ENCODE measurements at places on chromosomes 4 and X.

GRCh38 chr4:185859111-185859510, 47.1 kb upstream of the SORBS2 start:
- no peak for DNase-seq

DNA sequence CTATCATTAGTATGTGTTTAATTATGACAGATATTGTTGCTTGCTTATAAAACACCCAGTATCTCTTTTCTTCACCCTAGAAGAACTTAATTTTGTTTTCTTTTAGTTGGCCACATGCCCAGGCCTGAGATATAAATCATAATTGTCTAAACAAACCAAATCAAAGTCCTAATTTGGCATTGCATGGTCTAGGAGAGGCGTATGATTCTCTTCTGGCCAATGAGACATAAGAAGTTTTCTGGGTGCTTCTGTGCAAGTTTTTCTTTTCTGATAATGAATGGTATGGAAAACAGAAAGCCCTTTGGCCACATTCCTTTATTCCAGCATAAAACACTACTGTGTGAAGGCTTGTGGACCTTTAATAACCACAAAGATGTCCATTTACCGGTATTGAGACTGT, 192.9 kb upstream of the CTSO start:
- DNase-seq = no peak

DNA sequence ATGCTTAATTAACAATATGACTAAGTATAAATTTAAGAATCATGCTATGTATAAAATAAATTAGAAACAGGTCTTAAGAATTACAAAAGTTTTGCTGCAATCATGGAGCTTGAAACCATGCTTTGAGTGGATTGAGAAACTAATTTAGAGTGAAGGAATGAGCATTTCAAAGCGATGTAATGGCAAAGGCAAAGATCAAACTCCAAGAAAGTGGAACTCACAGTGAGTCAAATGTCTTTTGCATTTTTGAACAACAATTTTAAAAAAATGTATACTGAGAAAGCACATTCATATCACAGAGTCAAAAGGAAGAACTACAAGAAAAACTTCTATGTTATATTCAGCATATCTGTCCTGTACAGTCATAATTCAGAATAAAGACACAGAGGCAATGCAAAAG, 6.6 kb downstream of the GPRIN3 start:
- DNase-seq = no peak

DNA sequence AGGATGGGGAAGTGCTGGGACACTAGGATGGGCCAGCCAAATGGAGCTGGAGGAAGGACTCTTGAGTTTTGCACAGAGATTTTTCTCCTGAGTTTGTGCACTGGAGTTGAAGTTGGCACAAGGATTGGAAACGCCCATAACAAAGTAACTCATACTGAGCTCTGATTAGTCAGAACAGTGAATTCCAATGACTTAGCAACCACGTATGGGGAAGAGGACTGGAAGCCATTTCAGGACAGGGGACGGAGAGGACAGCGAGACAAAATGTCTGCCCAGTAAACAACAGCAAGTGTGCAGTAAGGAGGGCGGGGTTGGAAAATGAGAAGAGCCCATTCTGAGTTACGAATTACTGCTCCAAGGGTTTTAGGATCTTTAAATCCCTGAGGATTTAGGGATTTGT, 5.9 kb downstream of the RIPPLY1 start:
- no peak for DNase-seq

DNA sequence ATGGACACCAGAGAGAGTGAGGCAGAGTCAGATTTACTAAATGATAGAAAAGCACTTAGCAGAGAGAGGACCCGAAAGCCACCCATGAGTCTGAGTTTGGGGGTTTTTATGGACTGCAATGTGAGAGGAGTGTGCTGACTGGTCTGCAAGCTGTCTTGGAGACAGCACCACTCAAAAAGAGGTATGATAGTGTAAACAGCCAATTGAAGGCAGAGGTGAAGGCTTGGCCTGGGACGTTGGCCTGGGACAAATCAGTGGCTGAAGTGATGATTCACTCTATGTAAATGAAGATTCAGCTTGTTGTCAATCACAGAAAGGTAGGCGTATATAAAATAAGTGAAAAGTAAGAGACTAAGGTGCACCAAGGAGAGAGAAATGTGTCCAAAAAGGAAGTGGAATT, 217.6 kb upstream of the ZFP42 start:
- no peak for DNase-seq

DNA sequence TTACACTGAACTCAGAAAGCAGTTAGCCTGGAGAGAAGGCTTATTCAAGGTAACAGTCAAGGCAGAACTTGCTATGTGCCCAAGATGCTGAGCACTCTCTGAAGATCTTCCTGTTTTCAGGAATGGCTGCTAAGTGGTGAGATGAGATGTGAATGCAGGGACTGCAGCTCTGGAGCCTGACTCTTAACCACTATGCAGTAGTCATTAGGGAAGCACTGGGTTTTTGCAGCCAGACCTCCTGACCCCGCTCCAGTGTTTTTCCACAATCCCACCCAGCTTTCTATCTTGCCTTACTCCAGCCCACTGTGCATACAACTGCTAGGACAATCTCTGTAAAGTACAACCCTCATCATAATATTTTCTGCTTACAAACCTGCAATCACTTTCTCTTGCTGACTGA, 95.2 kb upstream of the LNX1 start:
- no peak for DNase-seq

- DNase-seq = no peak
Measured at GRCh38 chr4:65623506-65623905, 46.8 kb downstream of the EPHA5 start.

GRCh38 chrX:19354625-19355024, 10.9 kb downstream of the PDHA1 start:
- DNase-seq = no peak

GRCh38 chr4:3321295-3321889, 28.6 kb downstream of the RGS12 start:
- no peak for DNase-seq

DNA sequence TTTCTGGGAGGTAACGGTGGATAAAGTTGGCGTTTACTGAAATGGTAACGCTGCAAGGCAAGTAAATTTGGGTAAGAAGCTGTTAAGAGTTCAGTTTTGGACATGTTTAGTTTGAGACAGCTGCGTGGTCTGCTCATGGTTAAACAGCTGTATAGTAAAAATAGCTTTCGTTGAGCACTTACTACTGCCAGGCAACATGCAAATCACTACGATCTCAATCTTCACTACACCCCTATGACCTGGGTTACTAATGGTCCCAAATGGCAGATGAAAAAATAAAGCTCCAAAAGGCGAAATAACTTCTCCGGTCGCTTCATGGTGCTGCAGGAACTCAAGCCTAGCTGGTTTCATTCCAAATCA, 22.2 kb downstream of the FABP2 start:
- DNase-seq = no peak

DNA sequence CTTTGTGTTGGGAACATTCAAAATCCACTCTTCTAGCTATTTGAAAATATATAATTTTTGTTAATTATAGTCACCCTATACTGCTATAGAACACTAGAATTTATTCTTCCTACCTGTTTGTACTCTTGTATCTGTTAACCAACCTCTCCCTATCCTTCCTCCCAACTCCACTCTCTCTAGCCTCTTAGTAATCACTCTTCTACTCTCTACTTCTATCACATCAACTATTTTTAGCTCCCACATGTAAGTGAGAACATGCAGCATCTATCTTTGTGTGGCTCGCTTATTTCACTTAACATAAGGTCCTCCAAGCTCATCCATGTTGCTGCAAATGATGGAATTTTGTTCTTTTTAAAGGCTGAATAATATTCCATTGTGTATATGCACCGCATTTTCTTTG, 537.3 kb downstream of the MID1IP1 start:
- no peak for DNase-seq

- DNase-seq = no peak
Measured at GRCh38 chr4:168631241-168632162, 134.7 kb downstream of the PALLD start.

GRCh38 chr4:92864096-92864495, 560.3 kb downstream of the GRID2 start:
- no peak for DNase-seq

- DNase-seq = no peak
Measured at GRCh38 chrX:154039577-154039976, 19.9 kb upstream of the IRAK1 start.

DNA sequence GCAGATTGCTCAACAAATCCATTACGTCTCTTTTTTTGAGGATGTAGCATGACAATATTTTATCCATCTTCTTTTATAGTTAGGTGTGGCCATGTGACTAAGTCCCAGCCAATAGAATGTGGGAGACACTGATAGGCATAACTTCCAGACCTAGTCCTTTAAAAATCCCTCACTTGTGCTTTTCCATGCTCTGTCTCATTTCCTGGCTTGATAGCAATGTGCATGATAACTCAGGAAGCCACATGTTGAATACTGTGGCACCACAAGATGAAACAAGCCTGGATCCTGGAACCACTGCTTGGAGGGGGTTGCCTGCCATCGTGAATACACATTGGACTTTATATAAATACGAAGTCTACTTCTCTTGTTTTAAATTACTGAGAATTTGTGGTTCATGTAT, 184.0 kb upstream of the NEIL3 start:
- no peak for DNase-seq

DNA sequence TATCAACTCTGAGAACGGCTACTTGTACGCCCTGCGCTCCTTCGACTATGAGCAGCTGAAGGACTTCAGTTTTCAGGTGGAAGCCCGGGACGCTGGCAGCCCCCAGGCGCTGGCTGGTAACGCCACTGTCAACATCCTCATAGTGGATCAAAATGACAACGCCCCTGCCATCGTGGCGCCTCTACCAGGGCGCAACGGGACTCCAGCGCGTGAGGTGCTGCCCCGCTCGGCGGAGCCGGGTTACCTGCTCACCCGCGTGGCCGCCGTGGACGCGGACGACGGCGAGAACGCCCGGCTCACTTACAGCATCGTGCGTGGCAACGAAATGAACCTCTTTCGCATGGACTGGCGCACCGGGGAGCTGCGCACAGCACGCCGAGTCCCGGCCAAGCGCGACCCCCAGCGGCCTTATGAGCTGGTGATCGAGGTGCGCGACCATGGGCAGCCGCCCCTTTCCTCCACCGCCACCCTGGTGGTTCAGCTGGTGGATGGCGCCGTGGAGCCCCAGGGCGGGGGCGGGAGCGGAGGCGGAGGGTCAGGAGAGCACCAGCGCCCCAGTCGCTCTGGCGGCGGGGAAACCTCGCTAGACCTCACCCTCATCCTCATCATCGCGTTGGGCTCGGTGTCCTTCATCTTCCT, 2.7 kb downstream of the PCDH10 start:
- DNase-seq = no peak

GRCh38 chr4:110058677-110059076, 139.7 kb downstream of the ELOVL6 start:
- DNase-seq = no peak

GRCh38 chrX:115939070-115939469, 231.5 kb upstream of the AGTR2 start:
- DNase-seq = no peak

DNA sequence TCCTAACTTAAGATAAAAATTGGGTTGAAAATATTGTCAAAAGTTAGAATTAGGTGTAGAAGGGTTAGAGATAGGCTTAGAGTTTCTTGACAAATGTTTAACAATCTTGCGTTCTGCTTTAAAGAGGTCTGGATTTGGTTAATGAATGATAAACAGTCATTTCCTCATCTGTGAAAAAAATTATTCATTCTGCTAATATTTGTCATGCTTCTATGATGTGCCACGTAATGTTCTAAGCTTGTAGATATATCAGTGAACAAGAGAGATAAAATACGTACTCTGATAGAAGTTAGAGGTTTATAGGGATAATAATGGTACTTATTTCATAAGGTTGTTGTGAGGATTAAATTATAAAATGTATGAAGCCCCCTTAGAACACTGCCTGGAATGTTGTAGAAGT, 443.0 kb upstream of the GALNT7 start:
- no peak for DNase-seq

DNA sequence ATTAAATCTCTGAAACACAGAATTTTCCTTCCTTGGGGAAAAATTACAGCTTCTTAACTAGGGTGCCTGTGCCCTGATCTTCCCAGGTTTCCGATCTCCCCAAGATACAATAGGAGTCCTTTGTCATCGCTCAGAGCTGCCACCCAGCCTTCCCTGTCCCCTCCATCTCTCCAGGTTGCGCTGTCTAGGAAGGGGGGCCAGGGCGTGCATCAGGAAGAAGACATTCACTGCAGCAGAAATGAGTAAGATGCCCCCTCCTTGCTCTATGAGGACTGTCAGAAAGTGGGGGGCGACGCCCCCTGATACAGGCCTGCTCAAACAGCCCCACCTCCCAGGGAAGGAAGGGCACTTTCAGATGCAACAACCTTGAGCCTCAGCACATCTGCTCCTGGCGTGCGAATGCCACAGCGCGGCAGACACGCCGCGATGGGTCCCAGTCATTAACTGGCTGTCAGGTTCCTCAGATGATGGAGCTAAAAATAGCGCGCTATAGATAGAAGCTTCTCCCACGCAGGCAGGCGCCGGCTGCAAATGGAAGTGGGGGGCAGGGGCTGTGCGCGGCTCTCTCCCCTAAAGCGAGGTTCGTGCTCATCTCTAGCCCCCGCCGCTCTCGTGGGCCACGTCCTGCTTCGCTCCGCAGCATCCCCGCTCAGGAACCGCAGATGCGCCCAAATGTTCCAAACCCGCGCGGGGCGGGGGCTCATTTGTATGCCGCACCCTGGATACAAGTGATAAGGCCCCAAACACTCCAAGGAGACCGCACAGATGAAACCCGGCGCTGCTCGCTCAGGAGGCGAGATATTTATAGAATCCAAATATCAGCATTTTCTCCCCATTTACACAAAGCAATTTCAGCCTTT, 57.6 kb upstream of the LGI2 start:
- no peak for DNase-seq

- DNase-seq = no peak
Measured at GRCh38 chr4:79584902-79585301, 176.9 kb upstream of the GK2 start.

GRCh38 chrX:102345916-102346315, 93.9 kb downstream of the NXF2B start:
- no peak for DNase-seq

DNA sequence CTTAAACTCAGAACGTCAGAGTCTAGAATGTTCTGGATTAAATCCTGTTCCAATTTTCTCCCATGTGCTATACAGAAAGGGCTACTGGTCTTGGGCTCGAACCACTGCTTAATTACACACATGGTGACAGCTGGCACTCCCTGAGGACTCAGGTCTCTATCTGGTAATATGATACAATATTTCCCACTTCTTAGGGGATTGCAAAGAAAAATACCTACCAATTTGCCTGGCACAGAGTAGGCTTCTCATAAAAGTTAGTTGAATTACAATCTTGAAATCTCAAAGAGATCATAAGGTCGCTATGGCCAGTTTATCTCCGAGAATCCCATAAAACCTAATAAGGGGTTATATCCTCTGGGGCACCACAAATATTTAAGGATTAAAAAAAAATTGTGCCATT, 8.6 kb downstream of the GPM6B start:
- DNase-seq = no peak
